M059J (cell line): ENCODE measurements at places on chromosomes 6 and 20.

DNA sequence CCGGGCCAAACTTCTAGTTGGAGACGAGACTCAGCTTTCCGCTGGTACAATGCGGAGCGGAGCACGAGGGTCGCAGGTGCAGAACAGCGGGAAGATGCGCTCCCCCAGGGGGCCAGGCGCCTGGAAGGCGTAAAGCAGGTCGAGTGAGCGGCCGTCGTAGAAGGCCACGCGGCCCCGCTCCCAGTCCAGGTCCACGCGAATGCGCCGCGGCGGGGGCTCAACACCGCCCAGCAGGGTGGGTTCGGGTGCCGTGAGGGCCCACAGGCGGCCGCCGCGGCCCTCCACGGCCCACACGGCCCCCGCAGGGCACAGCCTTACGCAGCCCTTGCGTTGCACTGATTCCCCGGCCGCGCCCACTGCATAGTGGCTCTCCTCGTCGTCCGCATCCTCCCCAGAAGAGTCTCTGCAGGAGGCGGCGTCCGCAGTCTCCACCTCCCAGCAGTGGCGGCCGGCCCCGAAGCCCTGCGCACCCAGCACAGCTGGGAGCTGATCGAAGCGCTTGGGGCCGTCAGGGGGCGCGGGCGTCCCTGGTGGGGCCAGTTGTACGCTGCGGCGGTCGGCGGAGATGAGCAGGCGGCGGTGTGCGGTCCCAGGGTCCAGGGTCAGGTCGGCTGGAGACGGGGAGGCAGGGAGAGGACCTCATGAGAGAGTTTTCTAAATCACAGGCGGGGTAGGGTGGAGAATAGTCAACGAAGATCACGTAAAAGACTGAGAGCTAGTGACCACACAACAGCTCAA lies 4.3 kb downstream of the PPP1R11 start:
- DNase-seq = no peak

- no peak for DNase-seq
Observed at GRCh38 chr20:47982574-47983360, 197.5 kb upstream of the SULF2 start.

DNA sequence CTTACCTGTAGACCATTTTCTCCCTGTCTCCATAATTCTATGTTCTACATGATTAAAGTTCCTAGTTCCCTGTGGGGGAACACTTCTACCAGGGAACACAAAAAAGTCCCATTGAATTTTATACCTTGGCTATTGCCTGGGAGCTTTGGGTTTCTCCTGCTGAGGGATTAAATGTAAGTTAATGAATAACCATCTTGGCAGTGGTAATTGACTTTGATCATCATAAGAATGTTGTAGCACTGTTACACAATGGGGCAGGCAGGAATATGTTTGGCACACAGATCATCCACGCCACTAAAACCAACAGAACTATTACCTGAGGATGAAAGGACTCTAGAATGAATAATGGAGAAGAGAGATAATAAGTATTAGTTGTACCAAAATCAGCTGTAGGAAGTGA lies 1106.2 kb upstream of the GJE1 start:
- no peak for DNase-seq

GRCh38 chr20:63091901-63092659 lies 85.3 kb upstream of the BHLHE23 start:
- DNase-seq = no peak

- DNase-seq = peak; percentile 80
Observed at GRCh38 chr20:52958211-52958610, 13.9 kb upstream of the TSHZ2 start.
